ENCODE measurements at places on chromosomes 5 and 9. TPM values are rescaled to one million over a fixed set of nuclear protein-coding genes. Genes with fewer than 3 reads are reported as not detected.

Gene FAT2
- not detected for polyA plus RNA-seq

Gene ALDH1A1
- polyA plus RNA-seq: 0.03 TPM

Gene COMMD10
- 13.6 TPM for polyA plus RNA-seq

GRCh38 chr9:122468735-122469134 is 9.0 kb downstream of the OR1J1 start:
- no peak overlapping the region for H3K27ac ChIP-seq
- no peaks in the 10 kb centered on the region for H3K36me3 ChIP-seq
- DNase-seq: no peak
- H3K27me3 ChIP-seq: no peaks in the 10 kb centered on the region
- H3K4me3 ChIP-seq: no peak overlapping the region

GRCh38 chr9:18061332-18061731 is 412.6 kb upstream of the ADAMTSL1 start:
- H3K4me1 ChIP-seq: no peaks in the 10 kb centered on the region
- no peak for DNase-seq
- H3K4me3 ChIP-seq: no peak overlapping the region
- no peak overlapping the region for H3K27ac ChIP-seq
- H3K36me3 ChIP-seq: no peaks in the 10 kb centered on the region

DNA sequence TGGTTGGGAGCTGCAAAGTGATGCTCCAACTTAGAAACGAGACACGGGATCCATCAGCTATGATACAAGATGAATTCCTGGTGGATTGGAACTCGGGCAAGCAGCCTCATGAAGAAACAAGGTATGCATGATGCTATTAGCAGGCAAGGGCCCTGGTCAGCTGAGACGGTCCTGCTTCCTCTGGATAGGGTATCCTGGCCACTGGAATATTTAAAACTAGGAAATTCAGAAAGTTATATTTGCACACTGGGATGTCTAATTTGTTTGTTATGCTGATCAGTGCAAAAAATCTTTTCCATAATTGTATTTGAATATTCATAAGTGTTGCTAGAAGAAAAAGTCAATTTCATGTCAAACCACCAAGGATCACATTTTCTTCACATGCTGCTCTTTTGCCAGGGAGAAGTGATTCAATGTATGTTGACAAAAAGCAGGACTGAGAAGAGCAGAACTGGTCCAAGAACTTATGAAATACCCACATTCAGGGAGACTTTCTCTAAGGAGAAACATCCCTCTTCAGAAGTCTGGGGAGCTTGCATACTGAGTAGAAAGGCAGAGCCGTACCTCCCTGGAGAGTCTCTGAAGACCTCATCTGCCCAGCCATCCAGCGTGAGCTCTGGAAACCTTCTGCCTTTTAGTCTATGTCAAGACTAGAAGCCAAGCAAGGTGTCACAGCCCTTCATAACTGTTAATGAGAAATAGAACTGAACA is 6.7 kb upstream of the NXNL2 start:
- H3K36me3 ChIP-seq: no peaks in the 10 kb centered on the region
- H3K27me3 ChIP-seq: no peaks in the 10 kb centered on the region
- peaks cover 27% of the 10 kb centered on the region for H3K4me1 ChIP-seq
- DNase-seq: no peak
- no peak overlapping the region for H3K4me3 ChIP-seq

DNA sequence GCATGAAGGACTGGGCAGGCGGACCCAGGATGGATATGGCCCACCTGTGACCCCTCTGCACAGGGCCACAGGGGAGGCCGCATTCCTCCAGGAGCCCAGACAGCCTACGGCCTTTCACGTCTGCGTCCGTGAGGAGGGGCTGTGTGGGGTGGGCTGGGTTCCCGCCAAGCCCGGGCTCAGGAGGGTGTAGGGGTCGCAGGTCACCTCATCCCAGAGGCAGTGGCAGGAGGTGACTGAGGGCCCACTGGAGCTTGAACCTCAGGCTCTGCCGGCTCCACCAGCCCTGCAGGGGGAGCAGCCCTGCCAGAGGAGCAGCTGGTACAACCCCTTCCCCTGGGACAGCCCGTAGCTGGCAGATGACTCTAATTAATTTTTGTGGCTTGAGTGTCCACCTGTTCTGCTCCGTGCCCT is 40.7 kb upstream of the CACNA1B start:
- H3K27me3 ChIP-seq: no peaks in the 10 kb centered on the region
- no peak for DNase-seq
- H3K36me3 ChIP-seq: peaks cover 41% of the 10 kb centered on the region
- H3K4me1 ChIP-seq: no peaks in the 10 kb centered on the region
- no peak overlapping the region for H3K27ac ChIP-seq
- H3K4me3 ChIP-seq: no peak overlapping the region

DNA sequence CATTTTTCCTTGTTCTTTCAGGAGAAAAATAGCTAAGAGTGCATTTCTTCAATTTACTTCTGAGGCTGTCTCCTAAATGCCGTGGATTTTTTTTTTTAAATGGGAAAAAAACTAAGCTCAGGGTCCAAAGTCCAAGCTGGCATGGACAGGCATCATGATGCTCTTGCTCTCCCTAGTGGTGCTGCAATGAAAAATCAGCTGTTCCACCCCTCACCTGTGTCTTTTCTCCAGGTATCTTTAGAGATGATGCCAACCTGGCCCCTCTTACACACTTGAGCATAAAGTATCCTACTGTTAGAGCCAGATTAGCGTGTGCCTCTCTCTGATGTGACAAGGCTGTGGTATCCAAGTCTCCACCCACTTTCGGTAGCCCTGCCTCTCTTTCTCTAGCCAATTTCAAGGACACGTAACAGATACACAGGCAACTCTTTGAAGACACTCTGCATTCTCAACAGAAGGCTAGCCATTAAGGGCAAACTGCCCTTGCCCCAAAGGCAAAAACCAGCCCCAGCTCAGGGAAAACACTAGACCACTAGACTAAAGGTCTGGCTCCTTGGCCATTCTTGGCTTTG is 208.8 kb downstream of the SAXO1 start:
- peaks cover 9% of the 10 kb centered on the region for H3K36me3 ChIP-seq
- DNase-seq: peak; percentile 10
